Spinal cord (tissue), 10 donors: ENCODE measurements at places on chromosomes 13 and 19. TPM values are rescaled to one million over a fixed set of nuclear protein-coding genes. Genes with fewer than 3 reads are reported as not detected.

Gene CAMSAP3
- 7.9 TPM for total RNA-seq

Gene MYO9B
- total RNA-seq = 39.8 TPM

Gene TRPC4
- total RNA-seq = 5.2 TPM

DNA sequence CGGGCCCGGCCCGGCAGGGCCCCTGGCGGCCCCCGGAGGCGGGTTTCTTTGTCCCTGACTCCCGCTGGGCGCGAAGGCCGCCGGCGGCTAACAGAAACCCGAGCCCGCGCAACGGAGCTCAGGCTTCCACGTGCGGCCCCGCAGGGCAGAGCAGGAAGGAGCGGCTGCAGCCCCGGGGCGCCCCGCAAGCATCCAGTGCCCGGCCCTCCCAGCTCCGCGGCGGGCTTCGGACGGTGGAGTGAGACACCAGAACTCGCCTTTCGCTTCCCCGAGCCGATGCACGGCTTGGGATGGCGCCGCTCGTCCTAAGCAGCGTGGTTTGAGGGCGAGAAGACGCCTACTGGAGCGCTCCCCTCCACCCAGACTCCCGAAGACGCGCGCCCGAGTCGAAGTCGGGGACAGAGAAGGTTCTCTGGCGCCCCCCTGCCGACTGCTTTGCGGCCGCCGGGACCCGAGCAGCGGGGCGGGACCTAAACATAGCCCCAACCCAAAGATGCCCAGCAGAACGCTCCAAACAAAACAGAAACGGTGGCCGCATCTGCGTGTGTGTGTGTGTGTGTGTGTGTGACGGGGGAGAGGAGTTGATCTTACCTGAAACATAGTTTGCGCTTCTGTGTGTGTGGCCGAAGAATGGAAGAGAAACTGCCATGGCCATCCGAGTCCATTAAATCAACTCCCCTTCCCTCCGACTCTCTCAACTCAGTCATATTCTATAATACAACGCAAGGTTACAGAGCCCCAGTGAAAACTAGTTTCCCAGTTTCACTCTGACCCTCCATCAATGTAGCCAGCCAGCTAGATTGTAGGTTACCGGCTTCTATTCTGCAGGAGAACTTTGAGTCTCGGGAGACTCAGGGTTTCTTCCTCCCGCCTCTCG, 629 bp upstream of the FGF9 start:
- peaks cover 38% of the 10 kb centered on the region for H3K4me1 ChIP-seq
- DNase-seq = no peak
- peaks cover 24% of the 10 kb centered on the region for H3K27me3 ChIP-seq

GRCh38 chr13:77985866-77986636, 67.4 kb upstream of the EDNRB start:
- H3K27me3 ChIP-seq = no peaks in the 10 kb centered on the region
- no peak overlapping the region for H3K4me3 ChIP-seq
- no peak overlapping the region for H3K27ac ChIP-seq
- H3K36me3 ChIP-seq = no peaks in the 10 kb centered on the region

DNA sequence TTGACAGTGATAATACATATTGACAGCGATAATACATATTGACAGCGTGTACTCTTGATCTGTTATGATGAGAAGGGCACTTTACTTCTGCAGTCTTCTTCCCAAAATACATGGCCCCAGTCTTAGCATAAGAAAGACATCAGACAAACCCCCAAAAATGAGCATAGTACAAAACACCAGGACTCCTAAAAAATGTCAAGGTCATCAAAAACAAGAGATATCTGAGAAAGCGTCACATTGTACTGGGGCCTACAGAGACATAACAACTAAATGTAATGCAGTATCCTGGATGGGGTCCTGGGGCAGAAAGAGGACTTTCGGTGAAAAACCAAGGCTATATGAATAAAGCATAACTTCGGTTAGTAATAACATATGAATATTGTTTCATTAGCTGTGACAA, 731.5 kb upstream of the SGCG start:
- H3K27me3 ChIP-seq = no peaks in the 10 kb centered on the region
- no peaks in the 10 kb centered on the region for H3K36me3 ChIP-seq
- H3K4me1 ChIP-seq = peaks cover 3% of the 10 kb centered on the region
- no peak overlapping the region for H3K27ac ChIP-seq
